ENCODE measurements at places on chromosomes 7 and 10. TPM values are rescaled to one million over a fixed set of nuclear protein-coding genes. Genes with fewer than 3 reads are reported as not detected.

Gene TLX1
- polyA plus RNA-seq = not detected

Gene FASTK
- 5.4 TPM for polyA plus RNA-seq

Gene OR2A1
- 0.27 TPM for polyA plus RNA-seq

Gene CAMK1D
- polyA plus RNA-seq = 7.5 TPM

- no peak for DNase-seq
Measured at GRCh38 chr10:65501259-65501658, 1424.6 kb upstream of the LRRTM3 start.

DNA sequence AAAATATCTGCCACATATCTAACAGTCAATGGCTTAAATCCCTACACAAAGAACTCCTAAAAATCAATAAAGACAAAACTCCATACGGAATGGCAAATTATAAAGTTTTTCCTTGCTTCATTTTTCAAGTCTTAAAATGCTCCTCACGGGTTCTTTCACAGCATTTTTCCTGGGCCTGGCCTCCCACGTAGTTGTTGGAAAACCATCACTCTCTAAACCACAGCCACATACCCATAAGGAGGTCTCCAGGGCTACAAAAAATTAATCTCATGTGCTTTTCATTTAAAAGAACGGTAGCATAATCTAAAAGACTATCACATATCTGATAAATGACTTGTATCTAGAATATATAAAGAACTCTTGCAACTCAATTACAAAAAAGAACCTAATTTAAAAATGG is 2.9 kb downstream of the COA1 start:
- no peak for DNase-seq

GRCh38 chr7:57204411-57204811 is 72.2 kb upstream of the ZNF479 start:
- no peak for DNase-seq

- DNase-seq = no peak
Measured at GRCh38 chr7:20508109-20508508, 107.4 kb upstream of the ABCB5 start.

- no peak for DNase-seq
Measured at GRCh38 chr10:111103196-111103840, 26.5 kb downstream of the ADRA2A start.

- no peak for DNase-seq
Measured at GRCh38 chr10:132962623-132963429, 20.5 kb upstream of the CFAP46 start.

- DNase-seq = no peak
Measured at GRCh38 chr10:1648648-1649047, 88.7 kb downstream of the ADARB2 start.

- DNase-seq = no peak
Measured at GRCh38 chr7:158186864-158187693, 400.5 kb downstream of the PTPRN2 start.

DNA sequence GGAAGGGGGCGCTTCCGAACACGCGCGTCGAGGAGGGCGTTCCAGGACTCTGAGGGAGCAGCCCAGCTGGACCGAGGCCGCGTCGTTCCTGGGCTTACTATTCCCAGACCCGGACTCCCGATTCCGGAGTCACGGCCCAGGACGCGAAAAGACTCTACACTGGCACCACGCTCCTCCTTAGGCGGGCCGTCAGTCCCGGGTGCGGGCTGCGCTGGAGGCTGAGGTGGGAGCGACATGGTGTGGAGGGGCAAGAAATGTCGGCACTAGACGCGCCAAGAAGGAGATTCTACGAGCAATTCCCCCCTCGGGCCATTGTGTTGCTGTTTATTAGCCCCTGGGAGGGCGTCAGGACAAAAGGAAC is 584 bp upstream of the RUNDC3B start:
- DNase-seq = peak; percentile 40

- no peak for DNase-seq
Measured at GRCh38 chr7:11343818-11344413, 370.2 kb downstream of the PHF14 start.

DNA sequence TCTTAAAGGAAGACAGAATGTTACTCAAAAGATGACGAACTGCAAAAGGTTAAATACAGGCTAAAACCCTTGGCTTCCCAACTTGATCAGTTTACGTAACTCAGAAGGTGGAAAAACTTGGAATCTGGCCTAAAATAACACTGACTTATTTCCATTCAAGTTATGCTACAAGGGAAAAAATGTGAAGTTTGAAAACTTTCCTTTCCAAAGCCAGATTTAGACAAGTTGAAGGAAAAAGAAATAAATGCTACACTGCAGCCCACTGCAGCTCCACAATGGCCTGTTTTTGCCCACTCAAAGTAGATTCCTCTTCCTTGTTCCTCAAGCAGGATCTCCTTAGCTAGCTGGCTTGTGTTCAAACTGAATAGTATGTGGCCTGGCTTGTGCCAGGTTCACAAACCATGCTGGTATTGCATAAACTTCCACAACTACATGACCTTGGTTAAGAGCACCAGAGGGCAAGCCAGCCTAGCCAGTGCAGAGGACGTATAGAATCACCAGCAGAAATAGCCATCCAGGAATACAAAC is 166.2 kb downstream of the CPEB3 start:
- no peak for DNase-seq

- DNase-seq = no peak
Measured at GRCh38 chr7:150982351-150982750, 4.2 kb upstream of the KCNH2 start.

GRCh38 chr10:74898201-74898976 is 72.0 kb downstream of the KAT6B start:
- DNase-seq = no peak

DNA sequence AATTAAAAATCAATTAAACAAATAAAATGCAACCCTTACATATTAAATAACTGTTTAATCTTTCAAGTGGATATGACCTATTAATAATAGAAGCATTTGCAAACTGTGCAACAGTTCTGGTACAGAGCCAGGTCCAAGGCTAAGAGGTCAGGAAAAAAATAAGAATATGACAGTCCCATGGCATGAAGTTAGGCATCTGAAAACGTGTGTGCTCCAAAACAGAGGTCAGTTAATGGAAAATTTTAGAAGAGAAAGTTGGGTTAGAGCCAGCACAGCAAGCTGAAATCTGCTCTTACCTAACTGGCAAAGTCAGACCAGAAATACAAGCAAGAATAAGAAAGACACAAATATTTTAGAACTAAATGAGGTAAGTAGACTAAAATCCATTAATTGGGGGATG is 757.7 kb downstream of the GRM8 start:
- DNase-seq = no peak

DNA sequence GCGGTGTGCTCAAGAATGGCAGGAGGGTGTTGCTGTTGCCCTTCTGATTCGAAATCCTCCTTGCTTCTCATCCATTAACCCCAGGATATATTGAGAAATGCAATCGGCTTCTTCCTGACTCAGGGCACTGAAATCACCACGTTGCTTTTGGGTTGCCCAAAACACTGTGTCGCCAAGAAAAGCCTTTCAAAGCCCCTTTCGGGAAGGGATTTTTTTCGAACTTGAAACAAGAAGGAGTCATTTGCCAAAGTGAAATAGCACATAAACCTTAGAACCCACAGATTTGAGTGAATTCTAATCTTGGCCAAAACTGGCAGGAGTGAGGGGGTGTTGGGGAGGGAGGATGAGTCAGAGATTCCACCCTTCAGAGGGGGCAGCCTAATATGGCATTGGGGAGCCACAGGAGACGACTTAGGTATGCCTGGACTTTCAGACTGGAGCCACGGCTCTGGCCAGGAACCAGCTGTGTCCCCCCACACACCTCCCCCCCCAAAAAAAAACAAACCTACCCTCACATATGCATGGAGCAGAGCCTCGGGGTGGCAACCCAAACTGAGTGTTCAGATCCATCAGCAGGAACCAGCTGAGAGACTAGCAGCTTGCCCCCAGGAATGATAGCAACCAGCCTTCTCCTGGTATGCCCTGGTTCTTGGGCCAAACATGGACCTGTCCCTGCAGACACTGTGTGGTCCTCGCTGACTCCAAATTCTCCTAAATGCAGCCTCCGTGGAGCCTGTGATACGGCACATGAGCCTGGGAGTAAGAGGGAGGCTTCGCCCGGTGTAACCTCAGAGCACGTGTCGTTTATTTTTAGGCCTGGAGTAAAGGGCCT is 138.4 kb downstream of the FGFR2 start:
- no peak for DNase-seq
